ENCODE measurements at places on chromosomes 2 and 18.

GRCh38 chr2:108575132-108575966 lies 41.1 kb downstream of the LIMS1 start:
- DNase-seq: peak; percentile 89

GRCh38 chr18:10241579-10241978 lies 212.9 kb upstream of the APCDD1 start:
- DNase-seq: peak; percentile 51

GRCh38 chr2:231469583-231469950 lies 5.3 kb upstream of the NCL start:
- no peak for DNase-seq

DNA sequence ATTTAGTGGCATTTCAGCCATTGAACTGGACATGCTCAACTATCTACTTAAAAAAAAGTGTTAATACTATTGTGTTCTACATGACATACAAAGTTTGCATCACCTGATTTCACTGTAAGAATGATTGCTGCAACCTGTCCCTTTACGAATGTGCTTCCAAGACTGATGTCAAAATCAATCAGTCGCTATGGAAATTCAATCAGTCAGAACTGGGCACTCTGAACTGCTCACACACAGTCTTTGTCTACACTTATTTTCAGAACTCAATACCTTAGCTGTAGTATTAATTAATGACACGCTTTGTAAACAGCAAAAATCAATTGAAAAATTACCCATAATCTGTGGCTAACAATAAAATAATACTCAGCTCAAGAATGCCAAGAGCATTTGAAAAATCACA lies 70.3 kb upstream of the KLHL29 start:
- no peak for DNase-seq

DNA sequence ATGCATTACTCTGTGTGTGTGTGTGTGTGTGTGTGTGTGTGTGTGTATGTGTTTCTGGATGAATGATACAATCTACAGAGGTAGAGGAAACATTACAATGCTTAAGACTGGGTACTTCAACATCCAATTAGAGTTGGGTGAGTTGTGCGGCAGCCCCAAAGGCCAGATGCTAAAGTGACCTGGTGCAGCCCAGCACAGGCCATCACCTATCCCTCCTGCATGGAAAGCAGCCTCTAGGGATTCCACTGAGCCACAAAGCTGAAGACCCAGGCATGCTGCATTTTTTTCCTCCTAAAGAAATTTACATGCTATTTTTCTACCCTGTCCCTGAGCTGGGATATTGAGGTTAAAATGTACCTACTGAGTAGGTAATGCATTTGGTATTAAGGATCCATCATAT lies 79.1 kb upstream of the ETAA1 start:
- DNase-seq: no peak

- DNase-seq: peak; percentile 40
These were observed 3.7 kb upstream of the LRRFIP1 start for GRCh38 chr2:237623428-237624403.

- DNase-seq: peak; percentile 64
These were observed 27.1 kb upstream of the TFPI start for GRCh38 chr2:187581125-187581896.

- DNase-seq: peak; percentile 98
These were observed 99.1 kb downstream of the TACR1 start for GRCh38 chr2:75100011-75100800.

GRCh38 chr2:114442510-114442909 lies at the start of gene DPP10:
Gene DPP10 (plus strand): TSS chr2:114442641.
- peak; percentile 0 for DNase-seq

- no peak for DNase-seq
These were observed 104.5 kb upstream of the ZC3H15 start for GRCh38 chr2:186381573-186381972.

- no peak for DNase-seq
These were observed 51.6 kb downstream of the RRM2 start for GRCh38 chr2:10174173-10174572.

- DNase-seq: no peak
These were observed 67.6 kb upstream of the OTOS start for GRCh38 chr2:240208096-240208495.

GRCh38 chr2:212136216-212136795 lies 402.3 kb downstream of the ERBB4 start:
- no peak for DNase-seq

DNA sequence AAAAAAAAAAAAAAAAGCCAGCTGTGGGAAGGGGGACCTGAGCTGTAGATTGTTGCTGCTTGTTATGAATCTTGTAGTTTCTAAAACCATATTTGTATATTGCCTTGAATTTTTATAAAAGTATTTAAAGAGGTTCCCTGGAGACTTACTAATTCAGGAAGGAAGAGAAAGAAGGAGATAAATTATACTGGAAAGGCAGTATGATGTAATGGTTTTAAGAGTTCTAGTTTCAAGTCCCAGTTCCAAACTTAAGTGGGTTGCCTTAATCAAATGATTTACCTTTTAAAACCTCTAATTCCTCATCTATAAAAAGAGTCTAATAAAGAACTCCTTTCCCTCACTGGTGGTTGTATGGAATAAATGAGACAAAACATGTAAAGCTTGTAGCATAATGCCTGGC lies 62.2 kb downstream of the PTRHD1 start:
- DNase-seq: no peak

GRCh38 chr2:147442816-147443215 lies 402.0 kb upstream of the ACVR2A start:
- no peak for DNase-seq

GRCh38 chr18:22322243-22322691 lies 95.4 kb downstream of the CTAGE1 start:
- DNase-seq: no peak
